Fibroblast of lung (primary cell): ENCODE measurements at places on chromosomes 16 and 17. TPM values are rescaled to one million over a fixed set of nuclear protein-coding genes. Genes with fewer than 3 reads are reported as not detected.

- no peaks in the 10 kb centered on the region for H3K36me3 ChIP-seq
- H3K4me3 ChIP-seq: no peak overlapping the region
- H3K27me3 ChIP-seq: no peaks in the 10 kb centered on the region
- H3K27ac ChIP-seq: no peak overlapping the region
- no peaks in the 10 kb centered on the region for H3K4me1 ChIP-seq
Measured at GRCh38 chr16:9033125-9033830, 58.2 kb upstream of the HAPSTR1 start.

DNA sequence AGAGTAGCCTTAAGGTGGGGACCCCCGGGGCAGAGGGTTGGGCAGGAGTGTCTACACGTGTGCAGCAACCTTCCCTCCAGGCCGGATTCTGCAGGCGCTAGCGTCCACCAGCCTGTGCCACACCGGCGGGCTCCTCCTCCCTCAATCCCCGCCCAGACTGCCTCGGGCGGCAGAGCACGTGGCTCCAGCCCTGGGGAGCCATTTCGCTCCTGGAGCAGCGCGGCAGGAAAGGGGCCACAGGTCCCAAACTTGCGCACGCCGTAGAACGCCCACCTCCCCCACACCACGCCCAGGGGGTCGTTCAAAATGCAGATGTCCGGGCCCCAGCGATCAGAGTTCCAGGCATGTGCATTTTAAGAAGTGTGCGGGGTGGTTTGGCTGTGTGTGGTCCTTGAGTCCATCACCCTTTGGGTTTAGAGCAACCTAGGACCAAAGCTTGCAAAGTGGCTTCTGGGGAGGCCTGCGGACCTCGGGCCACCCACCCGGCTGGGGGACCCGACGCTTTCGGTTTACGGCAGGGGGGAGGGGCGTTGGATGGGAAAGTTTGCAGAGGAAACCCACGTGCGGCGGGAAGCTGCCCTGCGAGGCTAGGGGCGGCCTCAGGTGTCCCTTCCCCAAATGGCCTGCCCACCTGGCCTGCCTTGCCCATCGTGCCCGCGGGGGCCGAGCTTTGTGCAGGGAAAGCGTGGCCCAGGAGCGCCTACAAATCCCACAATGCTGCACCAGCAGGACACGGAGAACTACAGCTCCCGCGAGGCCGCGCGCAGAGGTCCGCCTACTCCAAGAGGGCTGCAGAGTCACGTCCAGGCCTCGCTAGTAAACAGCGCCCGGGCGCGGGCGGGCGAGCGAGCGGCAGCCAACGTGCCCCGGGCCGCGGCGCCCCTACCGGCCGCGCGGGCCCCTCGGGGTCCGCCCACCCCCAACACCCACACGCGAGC is 1.4 kb downstream of the TFAP4 start:
- peak; percentile 94 for DNase-seq
- H3K36me3 ChIP-seq: peaks cover 3% of the 10 kb centered on the region
- H3K27me3 ChIP-seq: no peaks in the 10 kb centered on the region
- peak overlapping the region; percentile 86 for H3K4me3 ChIP-seq
- H3K4me1 ChIP-seq: peaks cover 7% of the 10 kb centered on the region

- DNase-seq: no peak
- H3K27me3 ChIP-seq: peaks cover 19% of the 10 kb centered on the region
- no peak within 1 kb of the TSS for H3K4me3 ChIP-seq
- H3K27ac ChIP-seq: no peak within 1 kb of the TSS
- no peaks in the 10 kb centered on the region for H3K4me1 ChIP-seq
- peaks cover under 1% of the 10 kb centered on the region for H3K36me3 ChIP-seq
Measured at GRCh38 chr16:30010844-30011713, at the start of gene DOC2A. Gene DOC2A, minus strand, starts transcription at chr16:30011027. Its CDS starts 805 bp downstream, at chr16:30010222.

- no peaks in the 10 kb centered on the region for H3K27me3 ChIP-seq
- H3K4me1 ChIP-seq: no peaks in the 10 kb centered on the region
- H3K27ac ChIP-seq: no peak overlapping the region
- peak; percentile 96 for DNase-seq
Measured at GRCh38 chr16:13307255-13307654, 405.9 kb downstream of the SHISA9 start.

- peak; percentile 63 for DNase-seq
- peaks cover 3% of the 10 kb centered on the region for H3K27me3 ChIP-seq
- no peak overlapping the region for H3K27ac ChIP-seq
Measured at GRCh38 chr17:15941781-15942180, 3.1 kb upstream of the ADORA2B start.

DNA sequence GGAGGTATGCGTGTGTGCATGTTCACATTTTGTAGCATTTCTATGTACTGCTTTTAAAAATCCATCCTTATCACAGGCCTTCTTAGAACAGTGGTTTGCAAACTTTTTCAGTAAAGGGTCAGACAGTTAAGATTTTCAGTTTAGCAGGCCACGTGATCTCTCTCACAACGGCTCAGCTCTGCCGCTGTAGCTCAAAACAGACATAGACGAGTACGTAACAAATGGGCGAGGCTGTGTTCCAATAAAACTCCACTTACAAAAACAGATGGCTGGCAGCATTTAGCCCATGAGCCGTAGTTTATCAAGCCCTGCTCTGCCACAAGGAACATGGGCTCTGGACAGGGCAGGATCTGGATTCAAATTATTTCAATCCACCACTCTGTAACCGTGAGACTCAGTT is 141.8 kb downstream of the XYLT1 start:
- DNase-seq: peak; percentile 55
- no peaks in the 10 kb centered on the region for H3K27me3 ChIP-seq
- H3K27ac ChIP-seq: no peak overlapping the region
- H3K4me3 ChIP-seq: no peak overlapping the region
- no peaks in the 10 kb centered on the region for H3K36me3 ChIP-seq

- H3K27ac ChIP-seq: no peak overlapping the region
- no peak overlapping the region for H3K4me3 ChIP-seq
- peaks cover 18% of the 10 kb centered on the region for H3K27me3 ChIP-seq
Measured at GRCh38 chr17:49880291-49881053, 32.6 kb upstream of the TAC4 start.

GRCh38 chr17:8928347-8928746 is 37.2 kb downstream of the PIK3R5 start:
- no peak for DNase-seq
- no peaks in the 10 kb centered on the region for H3K36me3 ChIP-seq
- H3K27me3 ChIP-seq: no peaks in the 10 kb centered on the region
- H3K4me3 ChIP-seq: no peak overlapping the region
- H3K27ac ChIP-seq: no peak overlapping the region

- H3K4me1 ChIP-seq: no peaks in the 10 kb centered on the region
- H3K4me3 ChIP-seq: no peak overlapping the region
- H3K27ac ChIP-seq: no peak overlapping the region
- peak; percentile 23 for DNase-seq
- no peaks in the 10 kb centered on the region for H3K27me3 ChIP-seq
Measured at GRCh38 chr17:53635444-53635843, 187.3 kb upstream of the KIF2B start.

- H3K4me3 ChIP-seq: no peak overlapping the region
- no peaks in the 10 kb centered on the region for H3K27me3 ChIP-seq
- H3K4me1 ChIP-seq: no peaks in the 10 kb centered on the region
- no peaks in the 10 kb centered on the region for H3K36me3 ChIP-seq
- H3K27ac ChIP-seq: no peak overlapping the region
Measured at GRCh38 chr17:22373911-22374310, 681.6 kb downstream of the KCNJ18 start.

DNA sequence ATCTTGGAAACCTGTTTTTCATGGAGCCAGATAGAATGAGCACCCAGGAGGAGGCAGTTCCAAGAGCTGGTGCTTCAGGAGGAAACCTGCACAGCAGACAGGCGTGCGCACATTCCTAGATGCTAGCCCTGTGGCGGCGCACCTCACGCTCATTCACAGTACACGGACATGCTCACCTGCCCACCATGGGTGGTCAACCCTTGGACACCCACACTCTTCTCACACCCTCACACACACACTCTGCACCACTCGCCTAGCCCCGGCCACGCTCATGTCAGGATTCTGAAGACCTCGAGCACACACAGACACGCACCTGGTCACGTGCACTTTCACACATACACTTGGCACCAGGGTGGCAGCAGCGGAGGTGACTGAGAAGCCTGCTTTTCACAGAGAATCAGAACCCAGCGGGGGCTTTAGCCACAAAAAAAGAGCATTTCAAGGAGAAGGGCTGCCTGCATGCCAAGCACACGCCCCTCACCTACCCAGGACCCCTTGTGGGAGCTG is 28.6 kb downstream of the RAI1 start:
- no peaks in the 10 kb centered on the region for H3K27me3 ChIP-seq
- H3K36me3 ChIP-seq: peaks cover 2% of the 10 kb centered on the region
- peaks cover 39% of the 10 kb centered on the region for H3K4me1 ChIP-seq
- H3K27ac ChIP-seq: peak overlapping the region; percentile 91
- DNase-seq: no peak

DNA sequence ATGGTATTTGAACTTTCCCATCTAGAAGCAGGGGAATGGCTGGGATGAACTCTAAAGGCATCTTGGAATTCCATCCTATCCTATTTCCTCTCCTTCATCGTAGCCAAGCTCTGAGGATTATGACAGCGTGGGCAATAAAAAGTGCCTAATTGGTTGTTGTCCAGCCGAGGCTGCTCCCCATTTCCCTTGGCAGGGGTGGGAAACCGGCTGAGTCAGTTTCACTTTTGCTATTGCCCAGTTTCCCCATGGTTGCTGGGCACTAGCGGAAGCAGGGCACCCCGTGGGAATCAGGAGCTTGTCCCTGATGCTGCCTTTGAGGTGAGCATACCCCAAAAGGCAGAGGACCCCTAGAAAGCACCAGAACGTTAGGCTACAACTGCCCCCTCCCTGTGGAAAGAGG is 13.8 kb upstream of the SP2 start:
- H3K36me3 ChIP-seq: no peaks in the 10 kb centered on the region
- H3K27me3 ChIP-seq: peaks cover 9% of the 10 kb centered on the region
- H3K4me1 ChIP-seq: peaks cover 2% of the 10 kb centered on the region
- H3K27ac ChIP-seq: no peak overlapping the region
- peak; percentile 20 for DNase-seq

- peak within 1 kb of the TSS; percentile 90 for H3K4me3 ChIP-seq
- peak; percentile 49 for DNase-seq
- H3K4me1 ChIP-seq: peaks cover 5% of the 10 kb centered on the region
- H3K27ac ChIP-seq: peak within 1 kb of the TSS; percentile 42
- H3K27me3 ChIP-seq: no peaks in the 10 kb centered on the region
- no peaks in the 10 kb centered on the region for H3K36me3 ChIP-seq
Measured at GRCh38 chr17:8123695-8124349, at the start of gene HES7. Gene HES7, minus strand, starts transcription at chr17:8124106. Its CDS starts 22 bp downstream, at chr17:8124084.

- H3K36me3 ChIP-seq: no peaks in the 10 kb centered on the region
- no peaks in the 10 kb centered on the region for H3K27me3 ChIP-seq
- H3K4me1 ChIP-seq: peaks cover 4% of the 10 kb centered on the region
- H3K27ac ChIP-seq: no peak overlapping the region
- H3K4me3 ChIP-seq: no peak overlapping the region
Measured at GRCh38 chr17:3885970-3886369, 6.9 kb downstream of the CAMKK1 start.

GRCh38 chr17:47604598-47604927 is 45.2 kb upstream of the KPNB1 start:
- no peak overlapping the region for H3K4me3 ChIP-seq
- peaks cover 9% of the 10 kb centered on the region for H3K36me3 ChIP-seq
- DNase-seq: peak; percentile 81
- H3K4me1 ChIP-seq: peaks cover 4% of the 10 kb centered on the region
- no peaks in the 10 kb centered on the region for H3K27me3 ChIP-seq

GRCh38 chr17:63550817-63551639 is 751 bp downstream of the DCAF7 start:
- peak overlapping the region; percentile 77 for H3K27ac ChIP-seq
- peak; percentile 58 for DNase-seq
- peaks cover 8% of the 10 kb centered on the region for H3K4me1 ChIP-seq
- no peaks in the 10 kb centered on the region for H3K36me3 ChIP-seq
- H3K4me3 ChIP-seq: peak overlapping the region; percentile 80

TBX2 gene
- 98.1 and 148 TPM in 2 replicates for total RNA-seq

GPR179 gene
- total RNA-seq: under 0.01 TPM in 2 replicates

MYH2 gene
- not detected in 2 replicates for total RNA-seq

ACE gene
- 2.5 and 2.6 TPM in 2 replicates for total RNA-seq
